ENCODE measurements at places on chromosomes 1 and 21.

GRCh38 chr1:221013691-221014660, 134.7 kb downstream of the HLX start:
- no peak for DNase-seq

GRCh38 chr1:53324728-53325297, 3.1 kb downstream of the LRP8 start:
- no peak for DNase-seq

DNA sequence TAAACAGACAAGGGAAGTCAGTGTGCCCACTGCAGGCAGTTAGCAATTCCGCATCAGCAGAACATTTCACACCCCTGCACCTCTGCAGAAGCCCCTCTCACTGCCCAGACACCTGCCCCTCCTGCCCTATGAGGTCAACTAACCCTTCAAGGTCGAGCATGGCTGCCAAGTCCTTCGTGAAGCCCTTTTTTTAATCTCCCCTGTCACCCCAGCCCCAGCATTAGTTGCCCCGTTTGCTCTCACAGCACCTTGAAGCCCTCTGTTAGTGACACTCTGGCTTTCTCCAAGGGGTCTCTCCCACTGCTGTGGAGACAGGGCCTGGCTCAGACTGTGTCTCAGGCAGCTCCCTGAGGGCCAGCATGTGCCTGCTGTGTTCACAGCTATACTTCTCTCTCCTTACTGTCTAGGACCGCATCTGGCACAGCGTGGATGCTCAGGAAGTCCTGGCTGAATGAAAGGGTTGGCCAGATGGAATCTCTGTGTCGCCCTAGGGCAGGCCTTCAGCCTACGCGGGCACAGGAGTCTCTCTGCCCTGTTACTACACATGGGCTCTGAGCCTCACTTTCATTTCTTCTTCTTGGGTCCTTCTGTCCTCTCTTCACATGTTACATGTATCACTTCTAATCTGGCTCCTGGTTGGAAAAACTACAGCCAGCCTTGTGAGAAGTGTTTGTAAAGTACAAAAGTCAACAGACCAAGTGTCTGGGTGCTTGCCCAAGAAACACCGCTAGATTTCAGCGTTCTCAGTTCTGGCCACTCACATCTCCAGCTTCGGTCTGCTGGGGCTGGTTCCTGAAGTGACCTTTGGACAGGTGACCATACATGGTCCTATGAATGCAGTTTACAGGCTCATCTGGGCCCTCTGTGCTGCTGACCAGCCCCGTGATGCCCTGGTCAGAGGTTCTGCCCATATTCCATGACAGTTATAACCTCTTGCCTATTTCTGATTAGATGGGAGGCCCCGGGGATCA, 19.7 kb downstream of the SLC2A1 start:
- no peak for DNase-seq

- peak; percentile 92 for DNase-seq
Observed at GRCh38 chr1:201481761-201482493, 12.9 kb upstream of the PHLDA3 start.

DNA sequence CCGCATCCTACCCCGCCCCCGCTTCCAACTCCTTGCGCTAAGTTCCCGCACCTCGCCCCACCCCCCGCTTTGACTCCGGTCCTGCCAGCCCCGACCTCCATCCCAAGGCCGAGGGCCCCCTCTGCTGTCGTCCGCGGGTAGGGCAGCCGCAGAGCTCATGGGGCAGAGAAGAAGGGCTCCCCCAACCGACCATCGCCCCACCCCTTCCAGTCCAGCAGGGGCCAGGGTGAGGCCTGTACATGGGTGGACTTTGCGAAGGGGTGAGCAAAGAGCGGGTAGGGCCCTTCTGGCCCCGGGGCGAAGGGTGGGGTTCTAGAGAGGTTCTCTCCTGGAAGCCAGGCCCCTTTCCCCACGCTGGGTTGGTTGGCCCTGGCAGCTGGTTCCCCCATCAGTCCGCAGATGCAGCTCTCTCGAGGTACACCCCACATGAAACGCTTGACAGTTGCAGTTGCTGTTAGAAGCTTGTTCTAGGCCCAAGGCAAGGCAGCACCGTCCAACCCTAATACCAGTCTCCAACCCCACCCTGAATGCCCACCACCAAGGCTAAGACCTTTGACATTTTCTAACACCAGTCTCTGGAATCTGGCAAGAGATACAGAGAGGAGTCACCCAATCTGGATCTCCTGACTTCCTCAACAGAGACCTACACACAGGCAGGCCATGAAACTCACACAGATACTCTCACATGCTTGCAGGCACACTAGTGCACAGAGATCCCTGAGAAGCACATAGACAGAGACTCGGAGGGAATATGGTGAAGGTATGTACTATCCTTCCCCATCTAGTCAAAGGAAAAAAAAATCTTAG, 25.3 kb upstream of the ADGRB2 start:
- DNase-seq: peak; percentile 98

DNA sequence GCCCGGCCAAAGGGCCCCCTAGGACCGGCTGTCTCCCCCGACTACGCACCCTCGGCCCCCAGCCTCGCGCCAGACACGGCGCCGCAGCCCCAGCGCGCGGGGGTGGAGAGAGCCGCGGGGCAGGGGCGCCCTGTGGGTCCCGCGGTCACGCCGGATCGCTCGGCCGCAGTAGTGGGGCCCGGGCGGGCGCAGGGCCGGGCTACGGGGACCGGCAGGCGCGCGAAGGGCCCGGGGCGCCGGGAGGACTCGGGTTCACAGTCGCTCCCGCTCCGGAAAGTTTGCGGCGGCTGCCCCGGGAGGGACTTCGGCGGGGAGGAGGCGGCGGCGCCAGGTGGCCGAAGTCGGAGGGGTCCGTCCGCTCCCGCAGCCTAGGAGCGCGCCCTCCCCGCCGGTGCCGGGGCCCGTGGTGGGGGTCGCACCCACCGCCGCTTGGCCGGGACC, 7.1 kb upstream of the ZNF669 start:
- DNase-seq: no peak

- no peak for DNase-seq
Observed at GRCh38 chr1:241079047-241079446, 278.0 kb downstream of the RGS7 start.

GRCh38 chr1:157862114-157863070, 20.8 kb upstream of the CD5L start:
- no peak for DNase-seq

- no peak for DNase-seq
Observed at GRCh38 chr1:245132771-245133170, 22.0 kb upstream of the KIF26B start.

DNA sequence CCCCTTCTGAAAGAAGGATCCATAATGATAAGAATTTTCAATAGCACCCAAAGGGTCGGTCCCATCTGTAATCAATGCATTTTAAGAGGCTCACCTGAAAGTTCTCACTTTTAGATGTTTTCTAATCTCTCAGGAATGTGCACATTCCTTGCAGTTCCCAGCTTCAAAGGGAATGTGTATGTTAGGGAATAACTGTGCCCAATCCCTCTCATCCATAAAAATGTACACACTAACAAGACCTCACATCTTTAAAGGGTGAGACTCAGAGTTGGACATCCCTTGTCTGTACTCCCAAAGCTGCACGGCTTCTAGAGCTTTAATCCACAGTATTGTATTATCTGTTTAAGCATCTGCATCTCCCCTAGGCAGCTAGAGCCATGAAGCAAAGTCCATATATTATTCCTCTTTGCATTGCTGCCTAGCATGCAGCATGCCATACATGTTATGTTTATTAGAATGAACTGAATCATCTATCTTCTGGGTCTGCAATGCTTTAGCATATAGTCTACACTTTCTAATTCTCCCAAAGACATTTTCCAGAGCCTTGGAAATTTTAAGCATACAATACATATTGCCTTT, 9.3 kb upstream of the CCN1 start:
- no peak for DNase-seq

GRCh38 chr1:18636596-18637508, 6.2 kb downstream of the PAX7 start:
- DNase-seq: no peak

DNA sequence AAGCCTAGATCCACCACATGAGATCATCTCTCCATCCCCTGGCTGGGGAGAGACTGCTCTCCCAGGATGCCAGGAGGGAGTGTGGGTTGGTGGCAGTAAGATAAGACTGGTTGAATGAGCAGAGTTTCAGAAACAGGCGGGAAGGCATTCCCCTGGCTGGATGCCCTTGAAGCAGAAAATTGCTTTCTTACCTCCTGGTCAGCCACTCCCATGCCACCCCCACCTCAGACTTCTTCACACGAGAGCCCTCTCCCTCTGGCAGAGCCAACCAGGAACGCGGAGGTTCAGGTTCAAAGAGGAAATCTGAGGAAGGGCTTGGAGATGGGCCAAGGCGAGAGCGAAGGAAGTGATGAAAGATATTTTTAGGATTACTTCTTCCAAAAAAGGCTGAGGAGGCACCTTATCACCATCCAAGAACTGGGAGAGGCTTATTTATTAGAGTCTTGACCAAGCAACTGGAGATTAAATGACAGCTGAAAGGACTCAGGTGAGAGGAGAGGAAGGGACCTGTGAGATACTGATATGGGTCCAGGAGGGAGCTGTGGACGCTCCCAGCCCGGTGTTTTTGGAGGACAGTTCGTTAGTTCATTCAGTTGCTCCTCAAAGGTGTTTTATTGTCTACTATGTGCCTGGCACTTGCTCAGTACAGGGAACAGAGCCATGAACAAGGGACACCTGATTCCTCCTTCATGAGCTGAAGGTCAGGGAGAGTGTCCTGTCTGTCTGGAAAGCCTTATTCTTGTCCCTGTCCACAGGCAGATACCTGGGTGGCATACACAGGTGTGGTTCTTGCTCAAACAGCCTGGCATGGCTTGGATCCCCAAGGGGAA, 18.9 kb upstream of the SLC26A9 start:
- no peak for DNase-seq

DNA sequence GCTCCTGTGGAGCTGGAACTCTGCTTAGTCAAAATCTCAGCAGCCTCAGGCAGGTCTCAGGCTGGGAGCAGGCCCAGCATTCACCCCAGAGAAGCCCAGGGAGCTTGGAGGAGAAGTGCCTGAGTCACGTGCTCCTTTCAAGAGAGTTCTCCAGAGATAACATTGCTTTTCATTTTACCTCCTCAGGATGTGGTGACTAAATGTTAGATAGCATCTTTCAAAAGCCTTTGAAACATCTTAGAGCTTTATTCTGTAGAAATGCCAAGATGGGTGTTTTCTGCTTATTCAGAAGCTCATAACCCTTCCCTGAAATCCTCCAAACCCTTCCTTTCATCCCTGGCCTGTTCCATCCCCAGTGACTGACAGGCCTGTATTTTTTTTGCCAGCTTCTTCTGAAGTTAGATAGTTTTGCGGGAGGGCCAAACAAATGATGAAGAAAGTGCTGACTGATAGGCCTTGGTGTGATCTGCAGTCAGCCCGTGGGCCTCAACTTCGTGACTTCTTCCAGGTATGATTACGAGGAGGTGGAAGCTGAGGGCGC, 58.0 kb downstream of the PGM1 start:
- DNase-seq: peak; percentile 30

- no peak for DNase-seq
Observed at GRCh38 chr1:89285745-89286380, 13.2 kb upstream of the GBP5 start.

- DNase-seq: no peak
Observed at GRCh38 chr1:29324202-29324601, 87.9 kb downstream of the PTPRU start.

DNA sequence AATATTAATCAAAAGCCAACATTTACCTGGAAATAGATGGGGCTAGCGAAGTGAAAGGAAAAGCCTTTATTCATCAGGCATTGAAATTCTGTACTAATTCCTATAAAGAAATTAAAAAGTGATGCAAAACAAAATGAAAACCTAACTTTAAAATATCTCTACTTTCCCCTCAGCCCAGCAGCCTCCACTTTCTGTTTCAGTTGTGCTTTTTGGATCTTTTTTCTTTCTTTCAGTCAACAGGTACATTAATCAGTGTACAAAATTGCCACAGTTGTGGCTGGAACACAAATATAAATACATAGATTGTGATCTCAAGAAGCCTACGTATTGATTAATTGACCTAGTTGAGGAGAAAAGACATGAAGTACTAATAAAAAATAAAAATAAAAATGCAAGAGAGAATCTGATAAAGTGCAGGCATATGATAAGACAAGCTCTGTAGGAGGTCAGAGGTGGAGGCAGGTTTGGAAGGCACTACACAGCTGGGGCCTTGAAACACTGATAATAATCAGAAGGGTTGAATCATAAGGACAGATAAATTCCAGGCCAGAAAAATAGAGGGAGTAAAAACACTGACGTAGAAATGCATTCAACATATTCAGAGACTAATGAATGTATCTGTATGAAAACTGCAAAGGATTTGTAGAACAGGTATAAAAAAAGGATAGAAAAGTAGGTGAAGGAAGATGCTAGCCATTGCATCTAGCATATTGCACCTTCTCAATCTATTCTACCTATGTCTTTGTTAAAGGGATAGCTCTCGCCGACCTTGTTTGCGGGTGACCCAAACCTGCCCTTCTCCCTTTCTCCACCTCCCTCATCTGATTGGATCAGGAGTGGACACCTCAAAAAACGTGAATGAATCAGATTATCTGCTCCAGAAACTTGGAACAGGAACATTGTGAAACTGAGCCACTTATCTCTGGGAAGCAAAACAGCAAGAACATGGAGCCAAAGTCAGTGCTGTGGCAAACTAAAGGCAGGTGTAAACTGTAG, 607.8 kb upstream of the ADGRL2 start:
- no peak for DNase-seq

DNA sequence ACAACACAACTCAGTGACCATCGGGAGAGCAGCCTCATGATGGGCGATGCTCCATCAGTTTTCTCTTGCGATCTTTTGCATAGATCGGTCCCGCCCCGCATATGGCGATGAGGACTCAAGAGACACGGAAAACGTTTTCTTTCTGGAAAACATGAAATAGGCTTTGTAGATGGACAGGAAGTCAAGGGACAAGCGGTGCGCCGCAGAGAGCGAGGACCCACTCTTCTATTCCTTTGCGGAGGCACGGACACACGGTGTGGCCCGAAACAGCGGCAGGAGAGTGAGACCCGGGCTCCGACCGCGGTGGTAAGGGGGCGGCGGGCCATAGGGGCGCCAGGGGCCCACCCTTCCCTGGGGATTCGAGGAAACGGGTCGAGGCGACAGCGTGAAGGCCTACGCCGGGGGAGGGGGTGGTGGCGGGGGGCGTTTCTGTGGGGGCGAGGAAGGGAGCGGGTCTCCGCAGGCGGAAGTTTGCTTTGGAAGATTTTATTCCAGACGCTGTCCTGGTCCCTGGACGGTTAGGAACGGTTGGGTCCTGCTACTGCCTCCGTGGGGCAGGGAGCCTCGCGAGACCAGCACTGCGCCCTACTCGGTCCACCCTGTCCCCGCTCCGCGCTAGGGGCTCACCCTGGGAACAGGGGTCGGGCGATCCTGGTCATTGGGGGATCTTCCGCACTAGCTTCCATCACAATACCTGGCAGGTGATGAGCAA, 796 bp upstream of the TDRKH start:
- no peak for DNase-seq

- no peak for DNase-seq
Observed at GRCh38 chr1:197738927-197739326, 36.4 kb downstream of the DENND1B start.

GRCh38 chr1:35863136-35863535, 19.9 kb upstream of the AGO1 start:
- no peak for DNase-seq

- DNase-seq: no peak
Observed at GRCh38 chr1:168654198-168654915, 74.6 kb downstream of the DPT start.

GRCh38 chr21:44802396-44803153, 955 bp upstream of the UBE2G2 start:
- DNase-seq: no peak

GRCh38 chr21:44364151-44365053, 11.0 kb downstream of the TRPM2 start:
- no peak for DNase-seq
